ENCODE measurements at places on chromosomes 1 and 21. TPM values are rescaled to one million over a fixed set of nuclear protein-coding genes. Genes with fewer than 3 reads are reported as not detected.

- no peak for DNase-seq
Observed at GRCh38 chr1:215794156-215794555, 227.1 kb downstream of the KCTD3 start.

The TMEM59 gene
- total RNA-seq: 419 TPM

DNA sequence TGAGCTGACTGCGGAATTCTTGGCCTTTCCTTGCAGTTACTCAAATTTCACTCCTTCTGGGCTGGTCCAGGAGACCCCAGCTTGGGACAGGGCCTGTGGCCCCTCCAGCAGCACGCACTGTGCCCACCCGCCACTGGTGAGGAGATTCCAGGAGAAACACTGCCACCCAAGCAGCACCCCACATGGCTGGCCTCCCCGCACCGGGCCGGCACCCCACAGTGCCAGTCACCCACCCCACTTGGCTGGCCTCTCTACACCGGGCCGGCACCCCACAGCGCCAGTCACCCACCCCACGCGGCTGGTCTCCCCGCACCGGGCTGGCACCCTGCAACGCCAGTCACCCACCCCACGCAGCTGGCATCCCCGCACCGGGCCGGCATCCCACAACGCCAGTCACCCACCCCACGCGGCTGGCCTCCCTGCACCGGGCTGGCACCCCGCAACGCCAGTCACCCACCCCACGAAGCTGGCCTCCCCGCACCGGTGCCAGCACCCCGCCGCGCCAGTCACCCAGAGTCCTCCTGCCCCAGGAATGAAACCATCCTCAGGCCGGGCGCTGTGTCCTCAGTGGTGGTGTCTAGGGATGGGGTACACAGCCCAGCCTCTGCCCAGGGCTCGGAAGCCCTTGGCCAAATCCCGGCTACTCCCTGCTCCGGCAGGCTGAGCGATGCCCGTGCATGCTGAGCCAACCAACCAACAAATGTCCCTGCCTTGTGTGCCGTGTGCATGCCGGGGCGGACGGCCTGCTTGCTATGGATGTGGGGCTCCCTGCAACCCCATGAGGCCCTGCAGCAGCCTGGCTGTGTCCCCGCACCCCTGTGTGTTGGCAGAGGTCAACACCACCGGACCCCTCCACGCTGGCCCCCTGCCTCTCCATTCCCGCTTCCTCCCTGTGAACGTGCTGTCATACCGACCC lies 38.6 kb upstream of the TSPEAR start:
- DNase-seq: no peak

- no peak for DNase-seq
Observed at GRCh38 chr1:198205016-198205684, 48.4 kb downstream of the NEK7 start.

The RGS8 gene
- total RNA-seq: not detected

Data from H4 (cell line).